ENCODE measurements at places on chromosomes 3 and 15. TPM values are rescaled to one million over a fixed set of nuclear protein-coding genes. Genes with fewer than 3 reads are reported as not detected.

DNA sequence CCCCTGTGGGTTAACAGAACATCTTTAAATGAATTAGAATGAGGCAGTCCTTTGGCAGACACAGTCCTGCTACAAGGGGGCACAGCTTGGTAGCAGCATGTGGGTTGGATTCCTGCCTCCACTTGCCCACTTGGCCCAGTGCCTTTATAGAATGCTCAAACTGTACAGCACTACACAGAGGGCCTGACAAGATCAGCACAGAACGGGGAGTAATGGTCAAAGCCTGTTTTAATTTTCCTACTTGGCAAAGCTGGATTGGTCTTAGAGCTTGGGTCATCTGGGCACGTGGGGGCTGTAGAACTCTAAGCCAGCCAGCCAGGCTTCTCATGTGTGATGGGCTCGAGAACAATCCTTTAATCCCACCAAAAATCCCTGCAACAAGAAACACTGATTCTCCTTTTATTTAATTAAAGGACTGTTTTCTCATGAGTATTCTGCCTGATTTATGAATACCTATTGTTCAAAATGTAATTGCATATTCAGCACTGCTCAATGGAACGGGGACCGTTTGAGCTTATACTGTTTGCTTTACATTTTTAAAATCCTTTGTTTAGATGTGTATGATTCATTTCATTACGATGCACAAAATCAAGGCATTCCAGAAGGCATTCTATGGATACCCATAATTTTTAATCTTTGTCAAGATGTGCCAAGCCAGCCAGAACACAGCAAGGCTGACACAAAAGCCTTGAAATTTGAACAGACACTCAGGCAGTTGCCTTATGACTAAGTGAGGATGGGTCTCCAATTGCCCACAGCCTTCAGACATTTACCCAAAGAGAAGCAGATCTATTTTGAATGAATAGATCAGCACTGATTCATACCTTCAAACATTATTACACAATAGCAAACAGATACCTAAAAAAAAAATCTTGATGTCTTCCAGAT is 249.3 kb upstream of the TGFBR2 start:
- DNase-seq: no peak

- DNase-seq: no peak
Measured at GRCh38 chr15:66951531-66952320, 113.7 kb upstream of the SMAD3 start.

DNA sequence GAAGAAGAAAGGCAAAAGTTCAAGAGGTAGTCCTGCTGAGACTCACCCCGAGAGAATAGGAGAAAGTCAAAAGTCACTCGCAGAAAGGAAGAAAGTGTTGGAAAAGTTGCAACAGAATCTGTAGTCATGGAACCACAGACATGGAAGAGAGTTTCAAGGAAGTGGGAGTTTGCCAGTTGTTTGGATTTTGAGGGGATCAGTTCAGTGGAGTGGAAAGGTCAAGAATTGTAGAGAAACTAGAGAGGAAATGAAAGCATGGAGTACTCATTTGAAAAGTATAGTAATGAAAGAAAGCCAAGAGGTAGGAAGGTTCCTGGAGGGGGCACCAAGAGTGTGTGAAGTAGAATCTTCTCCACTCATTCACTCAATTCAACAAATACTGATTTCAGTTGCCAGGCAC is 34.7 kb downstream of the SPTSSB start:
- no peak for DNase-seq

DNA sequence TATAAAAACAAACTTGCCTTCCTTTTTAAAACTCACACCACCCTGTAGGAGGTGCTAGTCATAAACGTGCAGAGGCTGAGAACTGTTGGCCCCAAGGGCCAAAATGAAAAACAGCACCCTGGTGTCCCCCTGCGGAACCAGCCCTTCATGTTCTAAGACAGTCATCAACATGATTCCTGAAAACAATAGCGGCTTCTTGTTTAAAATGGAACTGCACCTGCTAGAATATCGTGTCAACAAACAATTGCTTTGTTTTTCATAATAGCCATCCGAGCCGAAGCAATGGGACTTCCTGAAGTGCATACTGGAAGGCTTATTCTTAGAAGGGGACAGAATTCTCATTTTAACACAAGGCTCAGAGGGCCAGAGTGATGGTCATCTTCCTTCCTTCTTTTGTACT is 43.7 kb downstream of the MECOM start:
- no peak for DNase-seq

GRCh38 chr15:50425219-50425618 is 1.0 kb downstream of the USP8 start:
- no peak for DNase-seq

DNA sequence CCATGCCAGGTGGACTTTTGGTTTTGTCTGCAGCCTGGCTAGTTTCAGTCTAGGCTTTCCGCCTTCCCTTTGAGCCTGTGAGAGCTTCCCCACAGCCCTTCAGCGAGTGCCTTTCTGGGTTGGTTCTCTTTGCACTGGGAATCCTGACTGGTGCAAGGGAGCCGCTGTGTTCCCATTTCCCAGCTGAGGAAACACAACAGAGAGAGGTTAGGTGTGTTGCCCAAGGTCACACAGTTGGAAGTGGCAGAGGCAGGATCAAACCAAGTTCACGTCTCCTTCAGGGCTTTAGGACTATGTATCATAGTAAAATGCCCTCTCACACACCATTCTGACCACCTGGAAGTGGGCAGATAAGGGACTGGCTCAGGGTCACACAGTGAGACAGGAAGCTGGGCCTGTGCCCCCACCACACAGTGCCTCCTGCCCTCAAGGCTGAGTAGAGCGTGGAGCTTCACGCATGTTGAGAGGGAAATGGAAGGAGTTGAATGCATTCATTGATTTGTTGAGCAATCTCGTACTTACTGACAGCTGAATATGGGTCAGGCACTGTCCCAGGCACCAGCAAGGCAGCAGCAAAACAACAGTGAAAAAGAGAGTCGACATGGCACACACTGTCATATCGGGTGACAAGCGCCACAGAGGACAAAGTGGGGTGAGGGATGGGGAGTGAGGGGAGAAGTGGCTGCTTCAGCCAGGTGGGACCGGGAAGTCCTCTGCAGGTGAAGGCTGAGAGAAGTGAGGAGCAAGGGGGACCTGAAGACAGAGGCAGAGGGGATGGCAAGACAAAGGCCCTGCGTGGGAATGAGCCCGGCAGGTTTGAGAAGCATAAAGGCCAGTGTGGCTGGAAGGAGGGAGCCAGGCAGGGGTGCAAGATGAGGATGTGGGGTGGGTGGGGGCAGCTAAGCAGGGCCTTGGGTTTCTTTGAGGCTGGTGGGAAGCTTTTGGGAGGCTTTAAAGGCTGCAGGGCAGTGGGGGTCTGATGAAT is 12.3 kb upstream of the ANPEP start:
- no peak for DNase-seq

DNA sequence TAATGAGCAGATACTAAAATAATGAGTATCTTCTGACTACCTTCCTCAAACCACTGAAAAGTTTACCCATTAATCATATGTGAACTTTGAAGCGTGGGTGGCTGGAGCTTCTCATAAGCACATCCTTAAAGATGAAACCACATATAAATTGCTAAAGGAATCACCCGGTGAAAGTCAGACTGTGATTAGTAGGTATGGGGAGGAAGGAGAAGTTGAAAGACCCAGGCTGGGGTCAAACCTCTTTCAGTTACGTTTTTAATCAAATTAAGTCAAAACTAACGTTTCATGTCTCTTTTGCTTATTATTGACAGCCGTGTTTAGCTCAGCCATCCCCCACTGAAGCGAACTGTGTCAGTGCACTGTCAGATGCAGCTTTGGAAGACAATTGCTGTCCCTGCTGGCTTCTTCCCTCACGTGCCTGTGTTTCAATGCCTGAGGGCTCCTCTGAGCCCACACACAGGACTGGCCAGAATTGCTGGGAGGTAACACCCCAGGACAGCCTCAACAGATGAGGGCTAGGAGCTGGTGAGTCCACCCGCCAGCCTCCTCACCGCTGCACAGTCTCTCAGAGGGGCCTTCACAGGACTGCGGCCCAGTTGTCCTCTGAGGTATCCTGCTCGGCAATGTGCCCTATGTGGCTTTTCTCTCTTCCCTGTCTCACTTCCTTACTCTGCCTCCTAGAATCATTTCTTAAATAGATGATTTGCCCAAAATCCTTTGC is 29.3 kb upstream of the SH3BP5 start:
- peak; percentile 86 for DNase-seq

- DNase-seq: no peak
Measured at GRCh38 chr3:10137178-10137577, 4.4 kb upstream of the VHL start.

GRCh38 chr15:70098153-70098460 is 390 bp upstream of the TLE3 start:
- no peak for DNase-seq

GRCh38 chr3:10423171-10423882 is 82.1 kb downstream of the ATP2B2 start:
- no peak for DNase-seq

GRCh38 chr15:77455696-77456321 is 35.1 kb downstream of the HMG20A start:
- DNase-seq: no peak

DNA sequence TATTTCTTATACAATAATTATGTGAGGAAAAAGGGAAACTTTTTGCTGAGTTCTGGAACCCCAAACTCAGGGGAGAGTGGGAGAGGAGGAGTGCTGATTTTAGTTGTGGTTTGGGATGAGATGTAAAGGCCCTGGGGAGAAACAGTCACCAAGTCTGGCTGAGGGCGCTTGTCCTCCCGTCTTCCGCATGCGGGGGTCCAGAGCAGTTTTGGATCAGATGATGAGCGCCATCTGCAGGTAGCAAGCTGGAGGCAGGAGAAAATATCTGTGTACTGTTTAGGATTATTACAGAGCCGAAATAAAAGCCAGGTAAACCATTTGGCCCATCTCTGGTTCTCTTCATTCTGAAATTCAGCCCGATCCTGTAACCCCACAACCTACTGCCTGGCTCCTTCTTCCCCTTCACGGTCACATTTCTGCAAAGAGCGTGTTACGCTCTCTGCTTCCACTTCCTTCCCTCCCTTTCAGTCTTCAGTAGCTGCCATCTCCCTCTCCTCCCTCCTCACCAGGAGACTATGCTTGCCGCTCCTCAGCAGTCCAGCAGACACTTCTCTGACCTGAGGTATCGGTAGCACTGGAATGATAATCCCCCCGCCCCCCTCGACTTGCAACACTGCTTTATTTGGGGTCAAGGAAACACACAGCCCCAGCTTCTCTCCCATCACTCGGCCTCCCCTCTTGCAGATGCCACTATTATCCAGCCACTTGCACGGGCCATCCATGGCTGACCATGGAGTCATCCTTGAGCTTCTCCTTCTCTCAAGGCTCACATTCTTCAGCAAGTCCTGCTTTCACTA is 1.4 kb upstream of the PARP14 start:
- peak; percentile 91 for DNase-seq

DNA sequence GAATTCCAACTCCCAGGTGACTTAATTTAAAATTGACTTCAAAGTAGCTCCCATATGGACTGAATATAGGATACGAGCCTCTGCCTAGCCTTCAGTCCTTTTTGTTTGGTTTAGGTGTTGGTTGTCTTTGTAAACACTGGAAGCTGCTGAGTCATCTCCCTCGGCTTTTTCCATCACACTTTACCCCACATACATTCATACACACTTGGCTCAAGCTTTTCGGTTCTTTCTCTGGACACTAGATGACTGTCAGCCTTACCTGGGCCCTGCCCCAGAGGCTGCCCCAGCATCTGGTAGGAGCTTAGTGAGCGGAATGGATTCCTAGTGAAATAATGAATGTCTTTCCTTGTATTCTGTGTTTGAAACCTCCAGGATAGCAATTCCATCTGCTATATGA is 201.5 kb upstream of the IL12A start:
- no peak for DNase-seq

- no peak for DNase-seq
Measured at GRCh38 chr15:72859017-72859756, 75.6 kb upstream of the ADPGK start.

GRCh38 chr15:99130765-99131440 is 26.0 kb downstream of the SYNM start:
- DNase-seq: no peak

GRCh38 chr3:21502656-21503055 is 248.4 kb downstream of the ZNF385D start:
- DNase-seq: no peak

DNA sequence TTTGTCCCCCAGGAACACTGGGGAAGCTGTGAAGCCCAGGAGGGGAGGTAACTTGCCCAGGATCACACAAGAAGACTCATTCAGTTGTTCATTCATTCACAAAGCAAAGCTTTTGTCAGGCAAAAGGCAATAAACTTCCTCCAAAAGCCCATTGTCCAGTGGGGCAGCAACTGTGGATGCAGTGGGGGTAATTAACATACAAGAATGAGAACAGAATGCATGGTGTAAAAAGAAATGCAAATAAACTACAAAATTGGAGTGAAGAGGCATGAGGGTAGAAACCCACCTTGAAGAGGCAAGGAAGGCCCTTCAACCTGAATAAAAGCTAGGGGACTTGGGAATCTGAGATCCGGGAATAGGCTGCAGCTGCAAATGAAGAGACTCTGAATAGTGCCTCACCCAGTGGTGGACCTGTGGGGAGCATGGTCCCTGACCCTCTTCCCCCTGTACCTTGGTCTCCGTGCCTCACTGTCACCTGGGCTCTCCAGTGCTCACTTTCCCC is 363.6 kb downstream of the CLSTN2 start:
- no peak for DNase-seq

GRCh38 chr3:41424543-41425300 is 225.4 kb downstream of the CTNNB1 start:
- DNase-seq: no peak

- DNase-seq: no peak
Measured at GRCh38 chr15:48096355-48096786, 24.4 kb upstream of the SLC24A5 start.

DNA sequence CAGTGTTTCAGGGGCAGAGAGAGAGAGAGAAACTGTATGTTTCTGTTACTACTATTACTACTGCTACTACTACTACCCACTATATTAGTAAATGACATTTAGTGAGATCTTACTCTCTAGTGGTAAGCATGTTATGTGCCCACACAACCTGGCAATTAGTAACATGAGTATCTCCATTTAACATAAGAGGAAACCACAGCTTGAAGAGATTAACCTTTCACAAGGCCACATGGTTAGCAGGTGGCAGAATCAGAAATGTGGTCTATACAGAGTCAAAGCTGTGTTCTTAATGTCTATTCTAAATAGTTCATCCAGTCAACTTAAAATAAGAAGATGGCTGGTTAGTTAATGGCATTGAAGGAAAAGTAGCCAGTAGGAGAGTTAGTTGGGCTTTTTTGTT is 961.6 kb downstream of the MCTP2 start:
- no peak for DNase-seq

DNA sequence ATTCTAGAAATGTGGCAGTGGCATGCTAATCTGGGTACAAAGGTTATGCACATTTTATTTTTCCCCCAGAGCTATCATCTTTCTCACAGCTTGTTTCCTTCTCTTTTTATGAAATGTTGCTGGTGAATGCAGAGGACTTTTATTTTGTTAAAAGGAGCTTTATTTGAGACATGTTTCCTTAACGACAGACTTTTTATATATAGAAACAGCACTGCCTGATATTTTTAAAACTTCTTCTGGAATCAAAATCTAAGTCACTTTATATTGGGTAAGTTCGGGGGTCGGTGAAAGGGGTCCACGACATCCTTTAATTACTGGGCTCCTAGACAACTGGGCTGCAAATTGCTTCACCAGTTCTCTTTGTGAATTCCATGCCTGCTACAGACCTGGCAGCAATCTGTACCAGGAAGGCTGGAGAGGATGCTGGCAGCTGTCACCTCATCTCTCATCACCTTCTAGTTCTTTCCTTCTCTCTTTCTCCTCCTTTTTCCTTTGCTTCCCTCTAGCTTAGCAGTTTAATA is 464.7 kb downstream of the PDCD6IP start:
- no peak for DNase-seq

The ARRDC4 gene
- total RNA-seq: 0.20 TPM

The GOLGA8G gene
- total RNA-seq: not detected

The TMEM158 gene
- not detected for total RNA-seq

The NME9 gene
- total RNA-seq: 2.0 TPM

The SEC61A1 gene
- 115 TPM for total RNA-seq

The SLC51A gene
- total RNA-seq: not detected

The NRG4 gene
- not detected for total RNA-seq

All from activated naive CD4-positive, alpha-beta T cell treated with anti-CD3 and anti-CD28 coated beads for 36 hours (primary cell).